ENCODE measurements at places on chromosomes 16 and 17. TPM values are rescaled to one million over a fixed set of nuclear protein-coding genes. Genes with fewer than 3 reads are reported as not detected.

The PRSS8 gene
- total RNA-seq, result not detected

The SPATA22 gene
- not detected for total RNA-seq

The PRSS36 gene
- total RNA-seq, result 14.8 TPM

The MMP25 gene
- 4.2 TPM for total RNA-seq

The EFTUD2 gene
- 35.2 TPM for total RNA-seq

The NHLRC4 gene
- total RNA-seq, result 2.0 TPM

The IL34 gene
- total RNA-seq, result 55.6 TPM

- no peak for DNase-seq
These were observed 12.3 kb upstream of the SLC38A8 start for GRCh38 chr16:84054916-84055315.

DNA sequence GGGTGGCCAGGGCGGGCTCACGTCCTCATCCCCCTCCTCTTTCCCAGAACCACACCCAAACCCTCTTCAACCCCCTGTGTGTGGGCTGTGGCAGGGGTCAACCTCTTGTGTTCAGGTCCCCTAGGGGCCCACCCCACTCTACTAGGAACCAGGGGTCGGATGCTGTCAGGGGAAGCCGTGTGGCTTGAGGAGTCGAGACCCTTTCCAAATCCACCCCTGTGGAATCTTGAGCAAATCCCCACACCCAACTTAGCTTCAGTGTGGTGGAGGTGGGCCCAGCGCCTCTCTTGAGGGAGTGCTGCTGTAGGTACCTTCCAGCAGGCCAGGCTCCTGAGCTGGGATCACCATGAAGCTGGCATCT is 121.5 kb downstream of the MRM1 start:
- no peak for DNase-seq

DNA sequence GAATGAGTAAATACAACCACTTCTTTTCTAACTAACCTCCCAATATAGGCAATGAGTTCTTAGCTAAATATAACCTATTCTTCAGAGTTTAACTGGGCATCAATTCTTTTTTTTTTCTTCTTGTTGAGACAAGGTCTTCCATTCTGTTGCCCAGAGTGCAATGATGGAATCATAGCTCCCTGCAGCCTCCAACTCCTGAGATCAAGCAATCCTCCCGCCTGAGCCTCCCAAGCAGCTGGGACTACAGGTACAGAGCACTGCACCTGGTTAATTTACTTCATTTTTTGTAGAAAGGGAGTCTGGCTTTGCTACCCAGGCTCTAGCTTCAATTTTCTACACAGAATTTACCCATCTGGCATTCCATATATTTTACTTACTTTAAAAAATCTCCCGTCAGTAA is 1.1 kb downstream of the METTL16 start:
- DNase-seq, result no peak

DNA sequence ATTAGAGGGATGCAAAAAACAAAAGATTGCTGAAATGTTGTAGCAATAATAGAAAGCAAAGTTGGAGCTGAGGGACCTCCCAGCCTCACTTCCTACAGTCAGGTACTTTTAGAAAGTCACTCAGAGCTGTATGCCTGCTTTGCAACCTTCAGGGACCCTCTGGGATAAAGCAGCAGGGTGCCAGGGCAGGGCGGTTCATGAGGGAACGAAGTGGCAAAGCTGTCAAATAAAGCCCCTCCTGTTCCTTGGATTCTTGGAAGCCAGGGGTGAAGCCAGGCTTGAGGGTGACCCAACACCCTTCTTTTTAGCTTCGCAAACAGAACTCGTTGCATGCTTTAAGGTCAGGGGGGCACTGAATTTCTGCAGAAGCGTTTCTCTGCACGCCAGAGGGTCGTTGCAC is 767 bp downstream of the ATP2C2 start:
- no peak for DNase-seq

DNA sequence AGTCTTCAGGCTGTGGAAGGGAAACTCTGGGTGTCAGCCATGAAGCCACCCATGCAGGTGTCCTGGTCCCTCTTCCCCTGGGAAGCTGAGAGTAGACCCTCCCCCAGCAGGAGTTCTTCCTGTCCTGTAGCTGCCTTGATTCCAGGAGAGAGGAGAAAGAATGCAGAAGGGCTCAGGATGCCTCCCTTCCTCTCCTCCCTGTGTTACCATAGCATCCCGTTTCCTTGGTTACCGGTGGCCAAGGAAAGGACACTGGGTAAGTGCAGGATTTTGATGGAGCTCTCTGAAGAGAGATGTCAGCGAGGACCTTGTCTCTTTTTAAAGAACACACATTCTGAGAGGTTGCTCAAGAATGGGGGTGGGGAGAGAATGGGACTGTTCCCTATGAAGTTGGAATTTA is 304.1 kb upstream of the N4BP1 start:
- DNase-seq, result no peak

DNA sequence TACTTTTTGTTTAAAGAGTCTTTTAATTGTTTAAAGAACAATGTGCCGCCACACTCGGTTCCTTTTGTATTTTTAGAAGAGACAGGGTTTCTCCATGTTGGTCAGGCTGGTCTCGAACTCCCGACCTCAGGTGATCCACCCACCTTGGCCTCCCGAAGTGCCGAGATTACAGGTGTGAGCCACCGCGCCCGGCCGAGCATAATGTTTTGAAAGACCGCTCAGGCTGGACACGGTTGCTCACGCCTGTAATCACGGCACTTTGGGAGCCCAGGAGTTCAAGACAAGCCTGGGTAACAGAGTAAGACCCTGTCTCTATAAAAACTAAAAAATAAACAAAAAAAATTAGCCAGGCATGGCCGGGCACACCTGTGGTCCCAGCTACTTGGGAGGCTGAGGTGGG is 59.8 kb downstream of the RNF213 start:
- DNase-seq, result no peak

DNA sequence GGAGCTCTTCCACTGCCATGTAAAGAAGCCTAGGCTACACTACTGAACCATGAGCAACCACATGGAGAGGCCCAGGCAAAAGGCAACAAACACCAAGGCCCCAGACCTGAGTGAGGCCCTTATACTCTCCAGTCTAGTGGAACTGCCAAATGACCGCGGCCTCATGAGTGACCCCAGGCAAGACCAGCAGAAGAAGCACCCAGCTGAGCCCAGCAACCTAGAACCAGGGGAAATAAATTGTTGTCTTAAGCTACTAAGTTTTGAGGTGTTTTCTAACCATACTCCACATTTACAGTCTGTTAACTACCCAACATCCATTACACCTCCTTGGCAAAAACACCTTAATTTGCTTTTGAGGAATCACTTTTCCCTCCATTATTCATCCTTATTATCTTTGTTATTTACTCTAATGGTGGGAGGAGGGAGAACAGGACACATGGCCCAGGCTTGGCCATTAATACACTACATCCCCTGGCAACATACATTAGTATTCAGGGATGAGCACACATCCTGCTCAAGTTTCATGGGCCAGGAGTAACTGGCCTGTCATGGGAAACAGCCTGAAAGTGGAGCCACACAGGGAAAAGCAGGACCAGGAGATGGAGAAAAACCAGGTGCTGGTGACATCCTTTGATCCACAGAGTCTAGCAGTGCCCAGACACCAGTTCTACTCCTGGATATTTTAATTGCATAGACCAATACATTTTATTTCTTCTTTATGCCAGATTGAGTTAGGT is 26.2 kb downstream of the SLC39A11 start:
- no peak for DNase-seq

DNA sequence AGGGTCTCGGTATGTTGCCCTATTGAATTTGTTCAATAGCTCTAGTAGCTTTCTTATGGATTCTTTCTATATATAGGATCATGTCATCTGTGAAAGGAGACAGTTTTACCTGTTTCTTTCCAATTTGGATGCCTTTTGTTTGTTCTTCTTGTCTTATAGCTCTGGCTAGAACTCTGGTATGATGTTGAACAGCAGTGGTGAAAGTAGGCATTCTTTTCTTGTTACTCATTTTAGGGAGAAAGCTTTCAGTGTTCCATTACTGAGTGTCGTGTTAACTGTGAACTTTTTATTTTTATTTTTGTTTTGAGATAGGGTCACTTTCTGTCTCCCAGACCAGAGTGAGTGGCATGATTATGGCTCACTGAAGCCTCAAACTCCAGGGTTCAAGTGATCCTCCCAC is 21.2 kb downstream of the EFCAB5 start:
- DNase-seq, result no peak

DNA sequence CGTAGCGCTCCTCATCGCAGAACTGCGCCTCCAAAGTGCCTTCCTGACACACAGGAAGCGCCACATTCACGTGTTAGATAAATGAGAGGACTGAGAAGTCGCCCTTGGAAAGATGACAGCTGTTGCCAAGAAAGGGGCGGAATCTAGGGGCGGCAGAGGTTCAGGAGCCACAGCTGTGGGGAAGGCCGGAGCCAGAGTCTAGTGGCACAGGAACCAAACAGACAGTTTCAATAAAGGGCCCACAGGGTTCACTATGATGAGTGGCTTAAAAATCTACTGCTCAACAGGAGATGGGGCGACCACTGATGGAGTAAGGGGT is 4.7 kb downstream of the FLCN start:
- DNase-seq, result no peak

- DNase-seq, result peak; percentile 68
These were observed at the start of gene PRKAR1A for GRCh38 chr17:68512247-68512959. PRKAR1A (plus strand) TSS chr17:68512430; CDS start chr17:68515400, 2,970 bp downstream.

- DNase-seq, result no peak
These were observed 10.5 kb upstream of the CYLD start for GRCh38 chr16:50731130-50731988.

- no peak for DNase-seq
These were observed 60.8 kb upstream of the MED9 start for GRCh38 chr17:17416007-17416399.

DNA sequence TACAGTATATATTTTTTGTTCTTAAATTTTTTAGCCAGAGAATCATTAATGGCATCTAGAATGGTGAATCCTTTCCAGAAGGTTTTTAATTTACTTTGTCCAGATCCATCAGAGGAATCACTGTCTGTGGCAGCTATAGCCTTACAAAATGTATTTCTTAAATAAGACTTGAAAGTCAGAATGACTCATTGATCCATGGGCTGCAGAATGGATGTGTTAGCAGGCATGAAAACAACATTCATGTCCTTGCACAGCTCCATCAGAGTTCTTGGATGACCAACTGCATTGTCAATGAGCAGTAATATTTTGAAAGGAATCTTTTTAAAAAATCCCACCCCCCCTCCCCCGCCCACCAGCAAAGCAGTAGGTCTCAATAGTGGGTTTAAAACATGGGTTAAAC is 51.4 kb downstream of the CACNG1 start:
- DNase-seq, result no peak

DNA sequence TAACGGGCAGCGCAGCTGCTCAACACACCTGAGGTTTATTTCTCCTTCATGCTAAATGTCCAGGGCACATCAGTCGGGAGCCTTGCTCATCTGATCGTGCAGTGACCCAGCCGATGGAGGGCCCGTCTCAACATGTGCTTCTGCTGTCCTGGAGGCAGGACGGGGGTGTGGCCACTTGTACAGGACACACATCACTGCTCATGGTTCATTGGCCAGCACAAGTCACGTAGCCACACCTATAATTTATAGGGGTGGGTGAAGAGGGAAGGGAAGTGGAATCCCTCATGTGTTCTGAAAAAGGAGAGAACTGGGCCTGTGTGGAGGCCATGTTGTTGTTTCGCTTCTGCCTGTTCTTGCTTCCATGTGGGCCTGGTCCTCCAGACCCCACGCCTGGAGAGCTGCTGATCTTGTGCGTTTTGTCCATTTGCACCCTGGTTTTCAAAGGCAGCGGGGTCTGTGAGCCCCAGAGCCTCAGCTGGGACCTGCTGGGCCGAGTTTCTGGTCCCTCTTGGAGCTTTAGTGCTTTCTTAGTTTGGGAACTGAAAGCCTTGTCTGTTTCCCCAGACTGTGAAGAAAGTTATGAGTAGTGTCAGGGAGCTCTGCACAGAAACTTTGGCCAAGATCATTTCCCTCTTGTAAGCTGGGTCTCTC is 60.5 kb downstream of the CMIP start:
- DNase-seq, result no peak

DNA sequence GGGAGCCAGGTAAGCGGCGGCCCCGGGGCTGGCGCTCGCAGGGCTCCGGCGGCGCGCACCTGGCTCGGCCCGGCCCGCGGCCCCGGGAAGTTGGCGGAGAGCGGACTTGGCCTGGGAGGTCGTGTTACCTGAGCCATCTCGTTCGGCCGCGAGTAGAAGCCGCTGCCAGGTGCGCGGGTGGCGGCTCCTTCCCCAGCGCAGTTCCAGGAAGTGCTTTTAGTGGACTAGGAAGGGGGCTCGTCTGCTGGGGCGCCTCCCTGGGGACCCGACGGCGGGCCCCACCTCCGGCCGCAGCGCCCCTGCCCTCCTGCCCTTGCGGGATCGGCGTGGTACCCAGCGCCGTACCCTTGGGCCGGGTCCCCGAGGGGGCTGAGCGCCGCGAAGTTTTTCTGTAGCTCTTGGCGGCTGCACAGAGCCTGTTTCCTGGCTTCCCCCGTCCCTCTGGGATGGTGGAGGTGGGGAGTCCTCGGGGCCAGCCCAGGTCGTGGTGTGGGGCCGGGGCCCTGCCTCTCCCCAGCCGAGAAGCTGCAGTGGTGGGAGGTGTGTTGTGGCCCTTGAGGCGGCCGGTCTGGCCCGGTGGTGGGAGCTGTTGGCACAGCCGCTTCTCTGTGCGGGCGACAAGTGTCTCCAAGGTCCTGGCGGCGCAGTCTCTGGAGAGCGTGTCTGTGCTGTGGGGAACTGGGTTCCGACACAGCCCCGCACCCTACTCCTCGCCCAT is 96.9 kb downstream of the RAB11FIP4 start:
- no peak for DNase-seq

DNA sequence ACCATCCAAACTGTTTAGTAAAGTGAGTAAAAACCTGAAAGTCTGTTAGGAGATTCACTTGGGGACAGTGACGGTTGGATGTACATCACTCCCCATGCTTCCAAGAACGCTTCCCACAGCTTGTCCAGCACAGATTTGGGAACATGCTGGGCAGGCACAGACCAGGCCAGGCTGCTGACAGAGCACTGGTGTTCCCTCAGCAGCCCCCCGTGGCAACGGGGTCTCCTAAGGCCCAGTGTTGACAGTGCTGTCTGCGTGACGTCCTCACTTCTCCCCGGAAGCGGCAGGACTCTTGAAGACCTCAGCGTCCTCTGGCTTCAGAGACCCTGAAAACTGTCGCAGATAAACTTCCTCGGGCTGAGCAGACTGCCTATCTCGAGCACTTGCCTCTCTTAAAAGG is 8.9 kb upstream of the TRPV3 start:
- DNase-seq, result no peak

DNA sequence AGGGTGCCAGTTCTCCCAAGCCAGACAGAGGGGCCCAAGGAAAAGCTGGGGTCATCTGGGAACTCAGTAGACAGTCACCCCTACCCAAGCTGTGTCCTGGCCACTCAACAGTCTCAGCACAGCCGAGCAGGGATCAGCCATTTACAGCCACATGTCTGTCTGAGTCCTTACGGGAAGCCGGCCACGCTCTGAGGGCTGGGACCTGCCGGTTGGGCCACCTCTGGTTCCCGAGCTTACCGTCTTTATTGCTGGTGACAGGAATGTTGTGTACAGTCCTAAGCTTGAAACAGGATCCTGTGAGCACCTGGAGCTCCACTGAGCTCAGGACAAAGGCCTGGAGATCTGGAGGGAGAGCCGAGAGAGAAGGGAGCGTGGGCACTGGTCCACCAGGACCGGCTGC is 59.8 kb downstream of the TIMM22 start:
- DNase-seq, result no peak

Measured in thoracic aorta (tissue), 2 donors.